ENCODE measurements at places on chromosomes 1 and 21.

- no peak for DNase-seq
These were observed 865.1 kb upstream of the ADAMTS5 start for GRCh38 chr21:27831816-27832569.

- no peak for DNase-seq
These were observed 83.9 kb downstream of the ADAMTS1 start for GRCh38 chr21:26761174-26761915.

- no peak for DNase-seq
These were observed 71.0 kb downstream of the COLGALT2 start for GRCh38 chr1:183966487-183966886.

GRCh38 chr1:15492596-15492995, 16.7 kb downstream of the CELA2B start:
- no peak for DNase-seq

DNA sequence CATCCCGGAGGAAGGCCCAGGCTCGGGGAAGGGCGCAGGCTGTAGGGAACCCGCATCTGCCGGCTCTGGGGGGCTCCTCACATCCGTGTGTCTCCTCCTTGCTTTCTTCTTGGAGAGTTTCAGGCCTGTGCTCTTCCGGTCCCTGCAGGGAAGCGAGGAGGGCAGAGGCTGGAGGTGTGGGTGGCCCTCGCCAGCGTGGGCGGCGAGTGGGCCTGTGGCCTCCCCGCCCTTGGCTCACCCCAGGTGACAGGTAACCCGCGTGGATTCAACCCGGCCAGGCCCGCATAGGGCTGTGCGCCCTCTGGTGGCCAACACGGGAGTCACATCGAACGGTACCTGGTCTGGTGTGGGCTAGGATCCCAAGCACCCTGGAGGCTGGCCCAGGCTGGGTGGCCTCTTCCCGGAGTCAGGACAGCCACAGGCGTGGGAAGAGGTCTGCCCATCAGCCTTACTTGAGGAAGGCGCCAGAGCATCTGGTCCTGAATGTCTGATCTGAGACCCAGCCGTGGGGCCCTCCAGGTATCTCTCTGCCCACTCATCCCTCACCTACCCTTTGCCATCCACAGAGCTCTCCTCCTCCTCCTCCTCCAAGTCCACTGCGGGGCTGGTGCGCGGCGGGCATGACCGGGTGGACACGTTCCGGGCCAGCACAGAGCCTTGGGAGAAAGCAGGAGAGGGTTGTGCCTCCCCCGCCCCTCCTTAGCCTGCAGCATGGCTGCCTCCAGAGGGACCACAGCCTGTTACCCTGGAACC, 9.6 kb upstream of the TNFRSF25 start:
- DNase-seq, result peak; percentile 55

DNA sequence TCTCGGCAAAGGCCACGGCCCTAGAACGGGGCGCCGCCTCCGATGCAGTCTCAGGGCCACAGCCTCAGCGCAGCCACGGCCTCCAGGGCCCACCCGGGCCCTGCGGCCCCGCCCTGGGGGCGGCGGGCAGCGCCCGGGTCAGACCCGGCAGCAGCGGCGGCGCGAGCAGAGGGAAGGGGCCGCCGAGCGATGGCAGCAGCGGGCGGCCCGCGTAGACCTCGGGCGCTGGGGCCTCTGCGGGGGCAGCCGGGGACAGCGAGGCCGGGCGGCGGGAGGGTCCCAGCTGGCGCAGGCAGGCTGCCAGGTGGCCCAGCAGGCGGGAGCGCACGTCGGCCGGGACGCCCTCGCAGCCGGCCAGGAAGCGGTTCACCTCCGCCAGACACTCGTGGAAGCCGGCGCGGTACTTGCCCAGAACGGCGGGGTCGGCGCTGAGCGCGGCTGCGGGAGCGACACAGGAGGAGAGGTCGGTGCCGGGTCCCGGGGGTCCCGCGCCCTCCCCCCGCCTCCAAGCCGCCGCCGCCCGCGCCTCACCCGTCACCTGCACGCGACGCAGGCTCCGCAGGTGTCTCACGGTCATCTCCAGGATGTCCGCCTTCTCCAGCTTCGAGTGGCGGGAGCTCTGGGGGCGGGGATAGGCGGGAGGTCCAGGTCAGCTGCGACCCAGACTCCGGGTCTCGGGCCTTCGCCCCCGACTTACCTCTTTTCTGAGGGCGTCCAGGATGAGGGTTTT, 737 bp downstream of the HES4 start:
- DNase-seq, result no peak

DNA sequence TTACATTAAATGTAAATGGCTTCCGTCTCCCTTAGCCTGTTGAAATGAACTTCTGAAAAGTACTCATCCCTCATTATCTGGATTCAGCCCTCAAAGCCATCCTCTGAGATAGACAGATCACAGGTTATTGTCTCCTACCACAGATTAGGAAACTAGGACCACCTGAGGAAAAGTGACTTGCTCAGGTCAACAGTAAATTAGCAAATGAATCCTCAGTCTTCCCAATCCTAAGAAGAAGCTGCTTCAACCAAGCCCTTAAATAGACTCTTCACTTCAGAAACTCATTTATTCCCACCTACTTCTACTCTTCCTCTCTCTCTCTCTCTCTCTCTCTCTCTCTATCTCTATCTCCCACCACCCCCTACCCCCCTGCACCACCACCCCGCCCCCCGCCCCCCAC, 152.3 kb downstream of the DMRTA2 start:
- DNase-seq, result no peak

DNA sequence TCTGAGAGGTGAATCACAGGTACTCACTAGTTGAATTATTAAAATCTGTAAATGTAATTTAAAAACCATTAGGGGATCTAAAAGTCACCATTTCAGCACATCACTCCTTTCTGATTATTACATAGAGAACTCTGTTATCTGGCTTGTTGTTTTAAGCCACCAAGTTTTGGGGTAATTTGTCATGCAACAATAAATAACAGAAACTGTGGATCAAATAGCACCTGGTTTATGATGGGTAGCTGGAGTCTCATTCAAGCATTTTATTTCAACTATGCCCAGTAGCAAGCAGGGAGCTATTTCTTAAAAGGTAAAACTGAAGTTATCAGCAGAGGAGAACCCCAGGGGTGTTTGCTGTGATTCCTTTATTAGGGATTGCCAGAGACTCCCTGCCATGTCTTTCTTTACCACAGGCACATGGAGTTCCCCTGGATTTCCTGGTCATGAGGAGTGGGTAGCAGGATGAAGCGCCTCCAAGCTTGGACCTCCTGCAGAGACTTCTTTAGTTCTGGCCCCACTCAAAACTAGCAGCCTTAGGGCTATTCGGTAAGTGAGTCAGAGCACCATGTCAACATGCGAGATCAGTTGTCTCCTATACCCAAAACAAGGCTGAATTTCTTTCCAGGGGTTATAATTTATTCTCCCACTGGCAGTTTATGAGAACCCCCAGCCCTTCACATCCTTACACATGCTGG, 179.2 kb downstream of the GIPC2 start:
- no peak for DNase-seq

DNA sequence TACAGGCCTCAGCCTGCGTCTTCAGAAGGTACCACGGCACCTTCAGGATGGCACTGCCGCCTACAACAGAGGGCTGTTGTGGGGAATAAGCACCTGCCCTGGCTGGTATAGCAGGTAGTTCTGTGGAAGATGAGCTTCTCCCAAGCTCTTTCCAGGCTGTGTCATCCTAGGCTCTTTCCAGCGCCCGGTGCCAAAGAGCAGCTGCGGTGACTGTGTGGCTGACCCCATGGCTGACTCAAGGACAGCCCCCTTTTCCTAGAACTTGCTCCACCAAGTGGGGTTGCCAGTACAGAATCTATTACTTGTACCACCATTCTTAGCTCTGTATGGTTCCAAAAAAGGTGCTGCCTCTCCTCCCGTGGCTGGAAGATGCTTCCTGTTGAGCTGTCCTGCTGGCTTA, 21.9 kb upstream of the EVA1B start:
- DNase-seq, result no peak

DNA sequence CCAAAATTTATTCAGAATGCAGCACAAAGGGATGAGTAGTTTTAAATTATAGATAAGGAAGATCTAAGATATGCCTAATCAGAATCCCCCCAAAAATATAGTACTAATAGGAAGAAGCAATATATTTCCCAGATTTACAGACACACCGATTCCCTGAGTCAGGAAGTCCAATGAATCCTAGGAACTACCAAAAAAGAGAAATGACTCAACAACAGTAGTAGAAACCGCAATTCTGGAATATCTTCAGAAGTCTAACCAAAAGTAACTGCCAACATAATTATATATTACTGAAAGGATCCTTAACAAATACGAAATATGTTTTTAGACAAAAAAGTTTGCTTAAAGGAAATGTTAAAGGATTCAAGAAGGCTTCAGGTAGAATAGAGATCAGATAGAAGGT, 10.3 kb downstream of the AHCTF1 start:
- no peak for DNase-seq

DNA sequence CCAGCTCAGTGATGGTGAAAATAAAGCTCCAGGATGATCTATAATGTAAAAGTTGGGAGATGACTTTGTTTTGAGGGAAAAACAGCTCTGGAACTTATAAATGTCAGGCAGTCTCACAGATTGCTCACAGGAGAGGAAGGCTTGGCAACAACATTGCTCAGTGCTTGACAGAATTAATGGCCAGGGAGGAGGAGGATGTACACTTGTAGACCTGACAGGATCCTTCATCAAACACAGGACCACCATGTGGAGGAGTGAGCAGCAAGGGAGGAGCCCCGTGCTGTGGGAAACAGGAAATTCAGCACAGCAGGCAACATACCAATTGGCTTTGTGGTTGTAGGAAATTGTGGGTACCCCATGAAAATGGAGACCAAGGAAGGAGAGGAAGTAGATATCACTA, 291.8 kb upstream of the CAMK1G start:
- DNase-seq, result no peak

DNA sequence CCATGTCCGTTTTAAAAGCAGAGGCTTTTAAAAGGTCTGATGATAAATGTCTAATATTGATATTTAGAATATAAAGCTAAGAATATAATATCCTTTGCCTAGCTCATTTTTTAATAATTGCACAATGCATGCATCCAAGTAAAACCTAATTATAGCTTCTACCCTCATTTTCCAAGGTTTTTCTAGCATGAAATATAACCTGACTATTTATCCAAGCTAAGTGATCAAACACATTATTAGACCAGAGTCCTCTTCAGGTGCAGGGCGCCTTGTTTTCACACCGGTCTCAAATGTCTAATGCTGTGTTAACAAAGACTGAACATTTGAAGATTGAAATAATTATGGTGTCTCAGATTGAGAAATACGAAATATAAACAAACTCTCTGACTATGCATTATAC, 648.9 kb upstream of the CXADR start:
- DNase-seq, result no peak

- DNase-seq, result no peak
These were observed 52.1 kb downstream of the FMO4 start for GRCh38 chr1:171366085-171366484.

- no peak for DNase-seq
These were observed 119.4 kb upstream of the F3 start for GRCh38 chr1:94660994-94661393.

DNA sequence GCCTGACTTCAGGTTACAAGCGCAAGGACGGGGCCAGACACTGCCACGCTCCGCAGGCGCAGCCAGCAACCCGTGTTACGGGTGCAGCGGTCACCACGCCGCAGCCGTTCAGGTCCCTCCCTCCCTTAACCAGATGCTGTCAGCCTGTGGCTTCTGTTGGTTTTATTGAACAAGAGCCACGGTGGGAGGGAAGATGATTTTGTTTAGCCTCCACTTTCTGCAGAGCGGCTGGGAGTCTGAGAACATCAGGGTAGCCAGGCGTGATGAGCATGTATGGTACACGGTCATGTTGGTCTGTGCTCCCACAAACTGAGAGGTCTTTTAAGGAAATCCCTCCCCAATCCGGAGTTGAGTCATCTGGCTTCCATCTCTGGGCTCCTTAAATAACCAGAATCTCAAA, 18.5 kb upstream of the ADARB1 start:
- no peak for DNase-seq

- DNase-seq, result no peak
These were observed 4.0 kb downstream of the FTCD start for GRCh38 chr21:46151261-46151988.

- DNase-seq, result no peak
These were observed 99.0 kb upstream of the CD34 start for GRCh38 chr1:208009706-208010444.

DNA sequence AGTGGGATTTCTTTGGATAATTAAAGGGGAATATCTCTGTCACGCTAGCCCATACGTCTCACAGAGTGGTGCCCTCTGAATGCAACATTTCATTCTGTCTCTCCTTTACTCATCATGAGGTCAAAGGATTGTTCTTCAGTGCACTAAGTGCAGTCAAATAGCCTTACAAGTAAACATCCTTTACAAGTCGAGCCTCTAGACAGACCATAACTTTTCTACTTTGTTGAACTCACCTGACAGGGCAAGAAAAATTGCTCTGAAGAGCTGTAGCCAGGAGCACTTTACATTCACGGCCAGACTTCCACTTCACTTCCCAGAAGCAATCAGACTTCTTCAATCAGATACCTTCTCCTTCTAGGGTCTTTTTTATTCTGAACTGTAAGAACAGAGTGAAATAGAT, 768.0 kb upstream of the TMPRSS15 start:
- no peak for DNase-seq

GRCh38 chr1:33081554-33082305, 777 bp downstream of the AZIN2 start:
- no peak for DNase-seq

GRCh38 chr21:36188081-36188681, 31.6 kb downstream of the DOP1B start:
- no peak for DNase-seq

GRCh38 chr1:87549738-87550137, 221.1 kb downstream of the LMO4 start:
- no peak for DNase-seq

DNA sequence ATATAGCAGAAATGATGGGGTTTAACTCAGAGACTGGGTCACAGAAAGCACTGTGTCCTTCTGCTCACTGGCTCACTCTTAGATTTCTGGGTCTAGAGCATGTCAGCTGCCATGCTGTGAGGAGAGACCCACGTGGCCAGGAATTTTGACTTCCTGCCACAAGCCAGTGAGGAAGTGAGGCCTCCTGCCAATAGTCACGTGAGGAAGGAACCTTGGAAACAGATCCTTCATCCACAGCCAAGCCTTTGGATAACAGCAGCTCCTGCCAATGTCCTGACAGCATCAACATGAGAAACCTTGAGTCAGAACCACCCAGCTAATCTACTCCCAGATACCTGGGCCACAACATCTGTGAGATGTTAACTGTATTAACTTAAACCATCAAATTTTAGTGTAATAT, 114.5 kb upstream of the PLPPR5 start:
- DNase-seq, result no peak

GRCh38 chr1:152728986-152729385, 21.0 kb downstream of the LCE4A start:
- no peak for DNase-seq

DNA sequence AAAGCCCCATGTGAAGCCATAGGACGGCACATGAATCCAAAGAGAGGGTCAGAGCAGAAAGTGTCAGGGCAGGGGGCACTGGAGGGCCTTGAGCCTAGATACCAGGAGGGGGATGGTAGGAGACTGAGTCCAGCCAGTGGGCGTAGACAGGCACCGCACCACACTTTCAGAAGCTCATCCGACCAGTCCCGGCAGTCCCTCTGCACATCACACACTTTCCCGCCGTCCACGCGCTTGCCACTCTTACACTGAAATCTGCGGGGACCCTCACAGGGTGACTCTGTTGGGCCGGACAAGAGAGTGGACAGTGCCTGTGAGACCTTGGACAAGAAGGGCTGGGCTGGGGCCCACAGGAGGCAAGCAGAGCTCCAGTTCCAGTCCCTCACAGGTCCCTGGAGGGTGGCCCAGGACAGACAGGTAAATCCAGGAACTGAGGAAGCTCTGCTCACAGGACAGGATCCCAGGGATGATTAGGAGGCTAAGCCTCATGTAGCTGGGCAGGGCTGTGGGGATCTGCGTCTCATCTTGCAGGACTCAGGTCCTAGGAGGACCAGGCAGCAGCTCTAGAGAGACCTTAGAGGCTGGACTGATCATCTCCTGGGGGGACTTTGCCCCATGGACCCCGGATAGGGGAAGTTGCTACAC, 36.3 kb upstream of the MAGOH start:
- no peak for DNase-seq

Data from stimulated activated naive B cell treated with anti-CD40 and anti-IgM and Interleukin-4, amounts not matched to agents 10 μg/mL and 1 μg/mL and 100 μg/mL, for 72 hours (primary cell).